ENCODE measurements at places on chromosomes 6 and 20.

DNA sequence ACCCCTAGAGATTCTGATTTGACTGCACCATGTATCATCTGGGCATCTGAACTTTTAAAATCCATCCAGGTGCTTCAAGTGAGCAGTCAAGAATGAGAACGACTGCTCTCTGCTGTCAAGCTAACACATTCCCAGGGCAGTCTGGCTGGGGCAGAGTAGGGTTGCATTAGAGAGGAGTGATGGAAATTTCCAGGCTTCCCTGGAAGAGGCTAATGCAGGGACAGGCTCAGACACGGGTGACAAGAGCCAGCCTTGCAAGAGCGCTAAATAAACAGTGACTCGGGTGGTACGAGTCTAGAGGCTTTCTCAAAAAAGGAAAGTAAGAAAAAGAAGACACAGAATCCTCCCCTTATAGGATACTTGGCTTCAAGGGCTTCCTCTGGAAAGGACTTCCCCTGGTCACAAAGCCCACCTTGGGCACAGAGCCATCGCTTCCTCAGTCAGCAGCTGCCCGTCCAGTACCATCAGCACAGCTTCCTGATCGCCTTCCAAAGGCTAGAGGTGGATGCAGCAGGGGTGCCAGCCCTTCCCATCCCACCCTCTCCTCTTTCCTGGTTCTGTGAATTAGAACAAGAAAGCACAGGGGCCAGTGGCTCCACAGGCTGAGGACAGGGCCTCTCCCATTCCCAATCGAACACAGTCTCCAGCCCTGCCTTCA is 177.4 kb upstream of the RREB1 start:
- DNase-seq: no peak

- no peak for DNase-seq
Observed at GRCh38 chr6:38169221-38169976, 349.9 kb downstream of the ZFAND3 start.

GRCh38 chr6:33384581-33385020 is 7.0 kb upstream of the KIFC1 start:
- DNase-seq: no peak

- DNase-seq: peak; percentile 58
Observed at GRCh38 chr6:109455437-109456110, at the start of gene MICAL1. Gene MICAL1 (minus strand): TSS chr6:109455772. CDS start chr6:109454196, 1,576 bp downstream.

- no peak for DNase-seq
Observed at GRCh38 chr6:133746417-133746770, 142.5 kb upstream of the TCF21 start.

GRCh38 chr6:150668900-150669302 is 69.2 kb downstream of the PLEKHG1 start:
- no peak for DNase-seq

GRCh38 chr6:14664112-14664601 is 546.6 kb downstream of the CD83 start:
- no peak for DNase-seq

GRCh38 chr20:37598575-37599342 is 71.1 kb upstream of the BLCAP start:
- DNase-seq: no peak

DNA sequence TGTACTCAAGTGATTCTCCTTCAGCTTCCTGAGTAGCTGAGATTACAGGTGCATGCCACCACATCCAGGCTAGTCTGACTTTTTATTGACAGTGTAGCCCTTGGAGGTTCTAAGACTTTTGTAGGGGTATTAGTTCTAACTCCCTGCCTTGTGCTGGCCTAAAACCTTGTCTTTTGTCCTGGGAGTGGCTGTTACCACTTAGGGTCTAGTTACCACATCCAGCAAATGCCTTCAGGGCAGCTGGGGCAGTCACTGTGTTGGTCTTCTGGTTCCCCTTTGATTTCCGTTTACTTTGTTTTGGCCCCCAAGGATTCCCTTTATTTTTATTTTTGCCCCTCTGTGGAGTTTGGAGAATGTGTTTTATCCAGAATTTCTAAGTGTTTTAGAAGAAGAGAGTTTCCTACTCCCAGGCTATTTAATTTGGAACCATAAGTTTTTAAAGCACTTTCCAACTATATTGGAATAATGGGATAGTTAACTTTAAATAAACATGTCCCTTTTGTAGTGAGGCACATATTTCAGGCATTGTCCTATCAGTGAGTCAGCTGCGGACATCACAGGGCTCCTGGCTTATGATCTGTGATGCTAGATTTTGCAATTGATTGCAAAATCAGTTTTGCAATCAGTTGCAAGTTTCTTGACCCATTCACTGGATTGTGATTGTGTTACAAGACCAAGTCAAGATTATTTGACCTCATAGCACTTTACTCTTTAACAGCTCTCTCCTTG is 25.0 kb downstream of the IL22RA2 start:
- no peak for DNase-seq

DNA sequence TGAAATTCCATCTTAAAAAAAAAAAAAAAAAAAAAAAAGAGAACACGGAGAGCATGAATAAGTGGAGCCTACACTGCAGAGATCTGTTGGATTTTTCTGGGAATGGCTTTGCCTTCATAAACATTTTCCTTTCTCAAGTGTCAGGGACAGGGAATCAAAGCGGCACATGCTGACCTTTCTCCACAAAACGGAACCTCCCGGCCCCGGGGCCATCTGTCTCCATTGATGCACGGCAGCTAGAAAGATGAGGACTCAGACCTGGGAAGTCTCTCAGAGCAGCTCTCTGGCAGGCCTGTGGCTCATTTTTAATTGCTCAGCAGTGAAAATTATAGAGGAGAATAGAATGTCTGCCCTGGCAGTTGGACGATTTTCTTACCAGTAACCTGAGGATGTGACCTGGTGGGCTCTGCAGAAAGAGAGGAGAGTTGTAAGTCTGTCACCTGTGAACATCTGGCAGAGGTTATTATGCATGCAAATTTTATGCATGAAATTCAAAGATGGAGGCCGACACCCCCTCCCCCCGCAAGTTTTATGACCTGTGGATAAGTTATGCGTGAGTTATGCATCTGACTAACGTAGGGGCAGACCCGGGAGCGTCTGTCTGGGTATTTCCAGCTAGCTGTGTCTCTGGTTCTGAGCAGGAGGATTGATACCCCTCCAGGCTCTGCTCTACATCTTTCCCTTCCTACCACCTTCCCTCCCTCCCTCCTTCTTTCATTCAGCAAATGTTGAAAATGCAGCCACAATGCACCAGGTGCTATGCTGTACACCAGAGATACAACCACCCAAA is 352.5 kb downstream of the CDH26 start:
- DNase-seq: no peak

- DNase-seq: no peak
Observed at GRCh38 chr6:118280210-118280609, 267.9 kb upstream of the PLN start.

DNA sequence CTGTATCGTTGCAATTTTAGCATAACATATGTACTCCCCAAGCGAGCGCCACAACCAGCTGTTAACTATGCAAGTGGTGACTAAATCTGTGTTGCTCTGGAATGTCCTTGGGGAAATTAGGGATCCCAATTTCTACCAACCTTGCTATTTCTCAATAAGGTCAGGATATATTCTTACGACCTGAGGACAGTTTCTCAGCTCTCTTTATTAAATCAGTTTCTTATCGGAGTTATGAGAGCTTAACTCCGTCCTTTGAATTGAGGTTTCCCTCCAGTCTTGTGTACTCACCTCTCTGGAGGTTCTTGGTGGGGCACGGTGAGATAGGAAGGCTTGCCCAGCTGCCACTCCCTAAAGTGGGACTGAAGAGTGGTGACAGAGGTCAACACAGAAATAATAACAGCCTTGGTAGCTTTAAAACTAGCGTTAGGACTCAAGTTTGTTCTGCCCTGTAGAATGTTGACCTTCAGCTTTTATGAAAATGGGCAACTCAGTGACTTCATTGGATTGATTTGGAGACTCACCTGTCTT is 694 bp downstream of the MRPS18B start:
- no peak for DNase-seq

GRCh38 chr6:17042422-17043147 is 59.3 kb upstream of the STMND1 start:
- no peak for DNase-seq

DNA sequence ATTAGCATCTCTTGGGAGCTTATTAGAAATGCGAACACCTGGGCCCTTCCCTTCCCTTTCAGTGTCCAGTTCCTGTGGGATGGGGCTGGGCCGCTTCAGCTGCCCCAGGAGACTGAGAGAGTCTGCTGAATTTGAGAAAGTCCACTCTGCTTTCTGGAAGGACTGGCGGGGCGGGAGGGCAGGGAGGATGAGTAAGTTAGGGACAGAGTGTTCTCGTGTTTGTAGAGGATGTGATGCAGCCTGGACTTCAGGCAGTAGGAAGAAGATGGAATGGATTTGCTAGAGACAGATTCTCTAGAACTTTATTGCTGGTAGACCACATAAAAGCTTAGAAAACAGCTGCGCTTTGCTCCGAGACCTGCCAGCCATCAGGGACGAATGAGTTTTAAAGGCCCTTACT is 1.1 kb upstream of the TULP4 start:
- DNase-seq: no peak

GRCh38 chr6:103326760-103327757 is 1532.7 kb downstream of the HACE1 start:
- DNase-seq: no peak

GRCh38 chr6:35058358-35058675 is 82.8 kb downstream of the TCP11 start:
- DNase-seq: no peak

- no peak for DNase-seq
Observed at GRCh38 chr6:133623065-133623464, 265.8 kb upstream of the TCF21 start.

DNA sequence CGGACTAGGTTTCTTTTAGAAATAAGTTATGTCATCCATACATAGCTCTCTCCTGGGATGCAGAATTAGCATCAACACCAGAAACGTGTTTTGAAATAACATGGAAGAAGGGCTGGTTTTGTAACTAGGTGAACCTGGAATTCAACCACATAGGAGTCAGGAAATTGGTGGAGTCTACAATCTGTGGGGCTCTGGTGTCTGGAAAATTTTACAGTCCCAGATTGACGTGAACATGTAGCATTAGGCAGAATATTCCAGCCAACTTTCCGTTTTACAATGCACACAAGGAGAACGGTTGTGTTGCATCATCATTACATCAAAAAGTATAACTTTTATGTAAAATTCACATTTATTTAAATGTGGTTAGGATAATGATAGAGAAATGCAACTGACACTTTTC is 1.9 kb downstream of the KCNQ5 start:
- DNase-seq: no peak

DNA sequence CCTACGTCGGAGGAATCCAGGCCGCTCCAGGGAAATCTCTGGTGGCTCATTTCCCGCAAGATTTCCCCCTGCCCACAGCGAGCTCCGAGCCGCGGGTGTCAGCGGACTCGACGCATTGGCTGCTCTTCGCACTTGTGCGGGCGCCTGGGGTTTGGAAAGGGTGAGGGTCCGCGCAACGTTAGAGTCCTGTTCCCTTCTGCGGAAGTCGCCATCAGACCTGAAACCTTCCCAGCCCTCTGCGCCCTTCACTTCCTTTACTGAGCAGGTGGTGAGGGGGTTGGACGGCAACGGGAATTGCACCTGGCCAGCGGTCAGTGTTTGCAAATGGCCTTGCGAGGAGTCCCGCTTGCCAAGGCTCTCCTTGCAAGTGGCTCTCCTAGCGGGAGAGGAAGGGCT is 8.4 kb downstream of the PAX1 start:
- no peak for DNase-seq

DNA sequence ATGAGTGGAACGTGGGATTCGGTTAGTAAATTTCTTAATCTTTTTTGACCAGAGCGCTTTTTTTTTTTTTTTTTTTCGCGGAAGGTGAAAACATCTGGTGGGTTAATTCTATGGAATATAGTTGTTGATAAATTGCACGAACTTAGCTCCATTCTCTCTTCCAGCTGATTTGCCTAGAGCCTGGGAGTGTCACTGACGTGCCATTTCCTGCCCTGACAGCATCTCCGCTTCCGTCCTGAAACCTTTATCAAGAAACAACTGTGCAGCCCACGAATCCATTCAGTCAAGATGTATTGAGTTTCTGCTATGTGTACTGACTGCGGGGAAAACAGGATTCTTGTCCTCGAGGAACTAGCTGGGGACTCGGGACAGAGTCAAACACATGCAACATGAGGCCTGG is 59.5 kb upstream of the TGM3 start:
- no peak for DNase-seq

GRCh38 chr6:105484238-105485161 is 81.6 kb upstream of the PREP start:
- DNase-seq: no peak

DNA sequence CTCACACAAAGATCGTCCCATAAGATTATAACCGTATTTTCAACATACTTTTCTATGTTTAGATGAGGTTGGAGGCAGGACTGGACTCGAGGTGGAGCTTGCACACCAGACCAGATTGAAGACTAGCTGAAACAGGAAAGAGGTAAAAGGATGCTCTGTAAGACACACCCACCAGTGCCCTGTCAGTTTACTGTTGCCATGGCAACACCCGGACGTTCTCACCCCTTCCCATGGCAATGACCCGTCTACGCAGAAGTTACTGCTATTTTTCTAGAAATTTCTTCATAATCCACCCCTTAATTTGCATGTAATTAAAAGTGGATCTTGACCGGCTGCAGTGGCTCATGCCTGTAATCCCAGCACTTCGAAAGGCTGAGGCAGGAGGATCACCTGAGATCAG is 13.6 kb upstream of the SRSF6 start:
- DNase-seq: no peak

GRCh38 chr6:82693094-82693493 is 329.5 kb downstream of the TPBG start:
- no peak for DNase-seq

DNA sequence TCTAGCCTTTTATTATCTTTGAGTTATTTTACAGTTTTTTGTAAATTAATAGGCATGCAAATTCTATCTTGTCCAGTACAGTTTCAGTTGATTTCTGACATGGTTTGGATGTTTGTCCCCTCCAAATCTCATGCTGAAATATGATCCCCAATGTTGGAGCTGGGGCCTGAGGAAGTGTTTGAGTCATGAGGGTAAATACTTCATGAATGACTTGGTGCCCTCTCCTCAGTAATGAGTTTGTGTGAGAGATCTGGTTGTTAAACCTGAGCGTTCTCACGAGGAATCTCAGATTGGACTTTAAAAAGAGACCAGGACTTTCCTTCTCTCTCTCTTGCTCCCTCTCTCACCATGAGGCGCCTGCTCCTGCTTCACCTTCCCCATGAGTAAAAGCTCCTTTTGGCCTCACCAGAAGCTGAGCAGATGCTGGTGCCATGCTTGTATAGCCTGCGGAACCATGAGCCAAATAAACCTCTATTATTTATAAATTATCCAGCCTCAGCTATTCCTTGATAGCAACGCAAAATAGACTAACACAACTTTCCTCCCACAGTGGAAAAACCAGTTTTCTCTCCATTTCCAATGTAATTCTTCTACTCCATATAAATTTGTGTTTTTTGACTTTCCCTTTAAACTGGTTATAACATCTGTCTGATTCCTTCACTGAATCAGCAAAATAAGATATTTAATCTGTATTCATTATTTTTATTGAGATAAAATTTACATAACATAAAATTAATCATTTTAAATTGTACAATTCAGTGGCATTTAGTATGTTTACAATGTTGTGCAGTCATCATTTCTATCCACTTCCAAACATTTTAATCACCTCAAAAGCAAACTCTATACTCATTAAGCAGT is 78.7 kb upstream of the PRSS16 start:
- DNase-seq: no peak

- no peak for DNase-seq
Observed at GRCh38 chr6:146361128-146361924, 182.3 kb upstream of the RAB32 start.
